ENCODE measurements at places on chromosomes 2 and 18.

DNA sequence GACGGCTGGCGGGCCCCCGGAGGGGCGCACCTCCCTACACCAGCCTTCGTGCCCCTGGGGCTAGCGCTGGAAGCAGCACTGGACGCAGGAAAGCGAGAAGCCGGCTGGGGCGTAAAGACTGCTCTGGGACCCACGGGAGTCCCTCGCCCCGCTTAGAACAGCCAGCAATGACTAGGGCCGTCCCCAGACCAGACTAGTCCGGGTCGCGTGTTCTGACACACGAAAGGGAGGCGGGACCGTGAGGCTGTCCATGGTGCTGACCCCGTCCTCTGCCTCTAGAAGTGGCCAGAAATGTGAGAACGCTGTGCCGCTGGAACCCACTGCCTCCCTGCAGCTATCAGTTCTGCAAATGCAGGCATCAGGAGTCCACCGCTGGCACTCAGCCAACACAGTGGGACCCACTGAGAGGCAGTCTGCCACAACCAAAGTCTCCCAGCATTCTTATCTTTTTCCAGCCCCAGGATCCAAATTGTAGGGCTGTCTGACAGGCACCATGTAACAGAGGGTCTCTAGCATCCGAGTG lies at the start of gene UCN:
Gene UCN (minus strand): TSS at position 87 of the 523 bp plus-strand sequence. CDS start 550 bp downstream, outside the sequence.
- DNase-seq, result no peak

GRCh38 chr2:16727256-16727655 lies 61.6 kb upstream of the CYRIA start:
- DNase-seq, result no peak

- DNase-seq, result no peak
Measured at GRCh38 chr2:20540587-20541293, 93.9 kb downstream of the RHOB start.

DNA sequence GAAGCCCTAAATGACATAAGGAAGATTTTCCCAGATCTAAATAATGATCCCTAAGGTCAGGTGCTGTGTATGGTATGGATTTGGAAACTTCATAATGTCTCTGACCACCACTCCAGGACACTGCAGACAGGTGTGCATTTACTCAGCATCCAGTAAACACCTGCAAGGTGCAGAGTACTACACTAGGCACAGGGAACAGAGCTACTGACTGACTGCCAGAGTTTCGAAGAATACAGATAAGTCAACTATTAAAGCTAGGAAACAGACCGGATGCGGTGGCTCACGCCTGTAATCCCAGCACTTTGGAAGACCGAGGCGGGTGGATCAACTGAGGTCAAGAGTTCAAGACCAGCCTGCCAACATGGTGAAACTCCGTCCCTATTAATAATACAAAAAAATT lies 65.0 kb downstream of the ATP8B1 start:
- DNase-seq, result no peak

GRCh38 chr18:72089432-72089831 lies 454.7 kb downstream of the CBLN2 start:
- no peak for DNase-seq

GRCh38 chr2:192416060-192416459 lies 221.3 kb upstream of the TMEFF2 start:
- no peak for DNase-seq

- peak; percentile 67 for DNase-seq
Measured at GRCh38 chr2:26503231-26503880, 25.4 kb upstream of the OTOF start.

GRCh38 chr2:30716123-30716900 lies 90.9 kb downstream of the CAPN13 start:
- DNase-seq, result no peak

DNA sequence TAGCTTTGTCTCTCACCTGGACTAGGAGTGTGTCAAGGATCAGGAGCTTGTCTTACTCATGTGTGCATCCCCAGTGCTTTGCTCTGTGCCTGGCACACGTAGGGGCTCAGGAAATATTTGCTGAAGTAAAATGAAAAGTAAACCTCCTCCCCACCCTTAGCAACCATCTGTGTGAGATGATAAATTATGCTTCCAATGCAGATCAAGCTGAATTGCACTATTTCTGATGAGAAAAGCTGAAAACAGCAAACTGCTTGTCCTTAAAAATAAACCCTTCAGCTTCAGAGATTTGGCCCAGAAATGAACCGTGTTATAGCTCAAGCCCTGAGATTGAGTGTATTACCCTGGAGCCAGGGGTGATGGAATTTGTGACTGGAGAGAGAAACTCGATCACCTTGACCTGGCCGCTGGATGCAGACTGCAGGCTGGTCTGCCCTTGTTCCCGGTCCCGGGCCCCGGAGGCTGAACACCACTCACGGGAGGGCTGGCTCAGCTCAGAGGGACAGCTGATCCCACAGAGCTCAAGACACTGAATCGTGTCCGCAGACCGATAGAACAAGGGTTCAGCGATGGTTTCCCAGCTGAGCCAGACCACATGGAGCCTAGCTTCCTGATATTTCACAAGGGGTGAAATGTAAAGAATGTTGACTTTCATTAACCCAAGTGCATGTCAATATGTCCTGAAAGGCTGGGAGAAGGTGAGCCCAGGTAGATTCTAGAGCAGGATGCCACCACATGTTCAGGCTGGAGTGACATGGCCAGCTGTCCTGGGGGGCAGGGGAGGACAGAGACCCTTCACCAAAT lies 50.5 kb downstream of the DDX1 start:
- DNase-seq, result no peak

GRCh38 chr18:50879302-50880118 lies 592 bp downstream of the ME2 start:
- no peak for DNase-seq

GRCh38 chr2:127598711-127599110 lies 47.2 kb upstream of the GPR17 start:
- DNase-seq, result no peak

DNA sequence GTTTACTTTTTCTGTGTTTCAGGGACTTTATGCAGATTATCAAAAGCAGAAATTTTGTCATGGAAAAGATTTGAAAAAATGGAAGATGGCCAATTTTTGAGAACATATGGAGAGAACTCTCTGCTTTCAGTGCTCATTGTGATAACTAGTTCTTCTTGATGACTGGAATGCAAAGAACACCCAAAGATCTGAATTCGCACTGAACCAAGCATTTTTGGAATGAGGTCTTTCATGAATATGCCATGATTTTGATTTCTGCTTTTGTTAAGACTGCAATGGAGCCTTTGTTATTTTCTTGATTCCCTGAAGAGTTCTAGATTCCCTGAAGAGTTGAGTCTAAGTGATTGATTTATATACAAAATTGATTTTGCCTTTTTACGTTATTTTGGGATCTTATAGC lies 124.1 kb downstream of the FMNL2 start:
- DNase-seq, result no peak

GRCh38 chr18:48922801-48923730 lies 27.7 kb downstream of the SMAD7 start:
- no peak for DNase-seq

DNA sequence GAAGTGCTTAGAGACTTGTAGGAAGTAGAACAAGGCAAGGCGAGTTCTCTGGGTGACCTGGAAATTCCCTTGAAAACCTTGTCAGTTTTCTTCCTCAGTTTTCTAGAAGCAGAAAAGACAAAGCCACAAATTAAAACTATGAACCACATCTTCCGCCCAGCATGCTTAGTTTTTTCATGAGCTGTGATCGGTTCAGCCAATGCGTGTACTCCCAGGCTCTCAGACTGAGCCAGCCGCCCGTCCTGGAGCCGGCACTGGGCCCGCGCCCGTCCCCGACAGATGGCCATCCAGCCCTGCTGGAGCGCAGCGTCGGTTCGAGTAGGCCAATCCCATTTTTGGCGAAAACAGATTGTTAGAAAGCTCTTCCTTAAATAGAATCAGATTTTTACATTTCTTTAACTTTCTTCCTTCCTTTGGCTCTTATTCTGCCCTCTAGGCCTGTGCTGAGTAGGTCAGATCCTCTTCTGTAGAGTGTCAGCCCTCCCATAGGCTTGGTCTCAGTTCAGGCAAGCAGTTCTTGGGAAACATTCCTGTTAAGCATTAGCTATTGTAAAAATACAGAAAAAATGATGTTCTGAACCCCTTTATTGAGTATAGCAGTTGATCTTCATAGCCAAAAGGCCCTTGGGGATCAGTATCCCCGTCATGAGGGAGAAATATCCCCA lies 112.5 kb downstream of the NCK2 start:
- DNase-seq, result no peak

DNA sequence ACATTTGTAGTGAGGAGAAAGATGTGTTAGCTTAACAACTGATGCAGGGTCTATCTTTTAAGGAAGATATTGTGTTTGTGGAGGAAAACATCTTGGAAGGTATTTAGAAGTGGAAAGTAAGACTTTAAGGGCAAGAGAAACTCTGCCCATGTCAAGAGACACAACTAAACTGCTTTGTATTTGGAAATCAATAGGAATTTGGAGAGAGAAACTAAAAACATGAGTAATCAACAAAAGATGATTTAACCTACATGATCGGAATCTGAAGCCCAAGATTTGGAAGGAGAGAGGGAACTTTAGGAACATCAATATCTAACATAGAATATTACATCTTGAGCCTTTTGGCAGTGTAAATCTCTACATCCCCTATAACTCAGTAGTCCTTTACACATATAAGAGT lies 184.2 kb upstream of the COL3A1 start:
- DNase-seq, result no peak

DNA sequence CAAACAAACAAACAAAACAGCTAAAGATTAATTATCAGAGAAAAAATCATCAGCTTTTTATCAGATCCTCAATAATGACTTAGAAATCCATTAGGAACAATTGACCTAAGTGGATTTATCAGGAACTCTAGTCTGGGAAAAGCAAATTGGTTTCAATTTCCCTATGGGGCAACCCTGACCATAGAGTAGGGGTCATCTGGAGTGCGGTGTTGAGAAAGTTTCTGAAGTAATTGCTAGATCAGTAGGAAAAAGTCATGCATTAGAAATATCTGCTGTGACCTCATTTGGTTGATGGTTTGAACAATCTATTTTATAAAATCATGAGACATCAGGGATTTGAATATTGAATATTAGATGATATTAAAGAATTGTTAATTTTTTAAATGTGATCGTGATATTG lies 507.9 kb downstream of the TXNL1 start:
- no peak for DNase-seq

GRCh38 chr2:129763966-129764365 lies 215.5 kb upstream of the RAB6C start:
- DNase-seq, result no peak

DNA sequence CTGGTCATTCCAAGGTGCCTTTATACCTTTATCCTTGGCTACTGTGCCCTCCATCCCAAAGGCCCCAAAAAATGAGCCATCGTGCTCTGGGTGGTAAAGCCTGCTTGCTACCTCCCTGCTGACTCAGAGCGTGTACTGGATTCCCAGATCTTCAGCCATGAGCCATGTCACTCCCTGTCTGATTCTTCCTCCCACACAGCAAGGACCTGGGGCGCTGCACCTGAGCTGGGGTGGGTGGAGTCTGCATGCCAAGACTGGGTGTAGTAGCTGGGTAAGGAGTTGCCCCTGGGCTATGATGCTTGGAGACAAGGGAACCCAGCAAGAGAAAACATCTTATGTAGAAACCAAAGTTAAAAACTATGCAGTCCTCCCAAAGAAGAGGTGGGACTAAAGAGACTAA lies 37.2 kb upstream of the APCDD1 start:
- DNase-seq, result no peak

DNA sequence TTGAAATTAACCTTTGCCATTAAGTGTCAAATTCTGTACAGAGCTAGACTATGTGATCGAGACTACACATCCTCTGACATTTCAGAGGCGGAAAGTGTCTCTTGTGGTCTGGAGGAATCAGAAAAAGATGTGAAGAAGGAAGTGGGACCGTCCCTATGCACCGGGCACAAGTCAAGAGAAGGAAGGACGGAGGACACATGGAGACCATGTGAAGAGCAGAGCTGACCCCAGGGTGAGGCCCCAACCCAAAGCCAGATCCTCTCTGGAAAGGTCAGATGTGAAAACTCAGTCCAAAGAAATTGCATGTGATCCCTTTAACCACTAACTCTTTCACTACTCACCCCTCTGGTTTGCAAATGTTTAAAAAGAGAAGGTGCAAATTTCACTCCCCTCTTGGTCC lies 92.4 kb downstream of the PID1 start:
- DNase-seq, result no peak

GRCh38 chr2:129870685-129871241 lies 108.7 kb upstream of the RAB6C start:
- DNase-seq, result no peak

- no peak for DNase-seq
Measured at GRCh38 chr2:177731384-177731783, 338.8 kb downstream of the AGPS start.

- no peak for DNase-seq
Measured at GRCh38 chr2:100237163-100237562, 85.1 kb downstream of the LONRF2 start.

DNA sequence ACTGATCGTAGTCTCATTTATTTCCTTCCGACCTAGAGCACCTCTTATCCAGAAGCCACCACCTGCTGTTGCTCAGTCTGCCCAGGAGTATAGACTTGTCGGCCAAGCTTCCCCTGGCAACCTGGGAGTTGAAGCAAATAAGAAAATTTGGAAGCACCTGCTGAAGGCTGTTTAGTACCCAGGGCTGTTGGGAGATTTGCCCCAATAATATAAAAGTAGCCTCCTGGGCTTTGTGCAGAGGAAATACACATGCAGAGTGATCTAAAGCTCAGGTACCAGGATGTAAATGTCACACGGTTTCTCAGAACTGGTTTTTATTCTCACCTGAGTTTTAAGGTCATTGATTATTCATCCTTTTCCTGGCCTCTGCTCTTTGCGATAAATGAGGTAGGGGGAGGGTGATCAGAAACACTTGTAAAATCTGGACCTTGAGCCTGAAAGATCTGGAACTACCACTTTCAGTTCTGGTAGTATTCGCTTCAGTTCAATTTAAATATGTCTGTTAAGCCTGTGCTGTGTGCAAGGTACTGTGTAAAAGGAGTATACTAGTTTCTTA lies 789 bp upstream of the COX7A2L start:
- no peak for DNase-seq

GRCh38 chr2:152627351-152627957 lies 89.8 kb downstream of the PRPF40A start:
- DNase-seq, result no peak

DNA sequence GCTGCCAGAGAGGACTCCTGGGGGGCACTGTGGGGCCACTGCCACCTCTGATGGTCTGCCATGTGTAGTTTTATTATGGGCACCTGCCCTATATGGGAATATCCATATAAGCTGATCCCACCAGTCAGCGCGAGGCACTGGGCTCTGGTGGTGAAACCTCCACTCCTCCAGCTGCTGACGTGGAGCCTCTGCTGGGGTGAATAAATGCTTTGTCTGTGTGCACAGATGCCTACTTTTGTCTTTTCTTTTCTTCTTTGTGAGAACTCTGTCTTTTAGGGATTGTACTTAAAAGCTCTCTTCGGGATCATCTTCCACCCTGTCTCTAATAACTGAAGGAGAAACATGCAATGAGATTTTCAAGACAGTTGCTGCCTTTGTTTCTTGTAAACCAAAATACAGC lies 68.9 kb upstream of the NCK2 start:
- no peak for DNase-seq
